ENCODE measurements at places on chromosomes 3 and 15.

GRCh38 chr15:34349769-34350168 lies 6.7 kb downstream of the NUTM1 start:
- no peak for DNase-seq

GRCh38 chr15:86762874-86763273 lies 683.2 kb downstream of the AGBL1 start:
- no peak for DNase-seq

DNA sequence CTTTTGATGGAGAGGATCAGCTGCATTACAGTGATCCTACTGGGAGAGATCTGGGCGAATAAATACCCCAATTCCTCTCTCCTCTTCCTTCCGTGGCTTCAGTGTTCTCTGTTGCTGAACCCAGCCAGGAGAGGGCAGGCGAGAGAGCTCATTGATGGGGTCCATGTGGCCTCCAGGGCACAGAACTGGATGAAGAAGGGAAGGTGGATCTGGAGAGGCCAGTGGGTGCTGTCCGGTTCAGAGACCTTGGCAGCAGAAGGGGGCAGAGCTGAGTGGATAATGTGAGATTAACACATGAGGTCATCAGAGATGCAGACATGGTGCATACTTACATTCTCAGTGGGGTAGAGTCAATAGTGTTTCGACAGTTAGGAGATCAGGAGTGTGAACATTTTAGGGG lies 193.6 kb downstream of the CLSTN2 start:
- no peak for DNase-seq

- no peak for DNase-seq
These were observed 299.6 kb downstream of the ULK4 start for GRCh38 chr3:41662288-41662687.

DNA sequence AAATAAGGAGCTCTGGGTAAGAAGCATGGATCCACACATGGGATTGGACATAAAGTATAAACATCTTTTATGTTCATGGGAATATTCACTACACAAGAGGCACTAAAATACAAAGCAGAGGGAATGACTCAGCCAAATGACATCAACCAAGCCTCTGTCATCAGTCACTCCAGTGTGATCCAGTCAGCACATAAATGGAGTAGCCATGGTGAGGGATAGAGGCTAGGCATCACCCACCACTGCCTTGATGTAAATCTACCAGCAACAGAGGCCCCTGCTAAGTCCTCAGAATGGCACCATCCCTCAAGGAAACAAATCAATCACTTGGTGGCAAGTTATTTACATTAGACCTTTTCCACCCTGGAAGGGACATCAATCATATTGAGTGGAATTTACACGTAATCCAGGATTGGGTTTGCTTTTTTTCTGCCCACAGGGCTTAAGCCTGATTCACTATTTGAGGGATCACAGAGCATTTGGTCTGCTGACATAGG lies 27.2 kb downstream of the VEPH1 start:
- no peak for DNase-seq

GRCh38 chr15:80153900-80154299 lies 1.1 kb downstream of the FAH start:
- no peak for DNase-seq

DNA sequence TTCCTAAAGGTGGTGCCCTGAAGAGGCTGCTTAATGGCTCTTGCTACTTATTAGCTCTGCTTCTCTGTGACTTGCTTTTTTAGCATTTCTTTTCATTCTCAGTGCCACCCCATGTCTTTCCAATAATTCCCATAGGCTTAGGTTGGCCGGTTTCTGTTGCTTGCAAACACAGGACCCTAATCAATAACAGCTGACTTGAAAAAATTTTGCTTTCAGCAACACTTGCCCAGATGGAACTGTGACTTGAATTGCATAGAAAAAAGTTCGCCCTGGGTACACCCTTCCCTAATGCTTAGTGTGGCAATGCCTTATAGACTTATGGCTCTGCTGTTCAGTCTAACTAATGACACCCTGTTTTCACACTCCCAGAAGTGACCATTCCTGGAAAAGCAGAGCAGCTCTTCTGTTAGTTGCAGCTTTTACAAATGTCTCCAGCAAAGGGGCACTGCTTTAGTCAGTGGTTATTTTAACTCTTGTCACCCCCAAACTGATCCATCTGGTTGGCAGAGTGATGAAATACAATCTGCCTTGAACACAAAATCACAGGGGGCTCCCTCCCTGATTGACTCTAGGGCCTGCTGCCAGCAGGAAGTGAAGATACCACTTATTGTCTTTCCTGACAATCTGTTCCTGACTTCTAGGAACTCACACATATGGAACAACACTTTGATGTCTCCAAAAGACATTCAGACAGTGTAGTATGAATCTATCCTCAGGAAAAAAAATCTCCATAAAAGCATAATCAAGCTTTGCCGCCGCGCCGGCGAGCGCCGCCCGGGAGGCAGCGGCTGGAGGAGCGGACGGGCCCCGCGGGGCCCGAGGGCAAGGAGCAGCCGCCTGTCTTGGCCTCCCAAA lies 9.7 kb upstream of the SLMAP start:
- DNase-seq: no peak

DNA sequence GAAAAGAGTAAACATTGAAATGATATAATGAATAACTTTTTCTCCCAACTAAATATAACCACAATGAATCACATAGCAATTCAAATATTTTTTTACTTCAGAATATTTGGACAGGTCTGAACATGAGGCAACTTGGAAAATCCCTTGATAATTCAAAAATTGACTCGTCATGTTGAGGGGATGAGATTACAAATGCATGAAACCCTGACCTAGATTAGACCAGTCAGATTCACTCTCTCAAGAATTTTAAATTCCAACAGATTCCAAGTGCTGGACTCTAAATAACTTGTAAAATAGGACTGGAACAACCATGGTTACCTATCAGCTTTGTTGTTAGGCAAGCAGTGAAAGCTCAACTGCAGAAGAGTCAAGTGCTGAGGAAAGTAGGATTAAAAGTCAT lies 317.5 kb downstream of the GBE1 start:
- no peak for DNase-seq

DNA sequence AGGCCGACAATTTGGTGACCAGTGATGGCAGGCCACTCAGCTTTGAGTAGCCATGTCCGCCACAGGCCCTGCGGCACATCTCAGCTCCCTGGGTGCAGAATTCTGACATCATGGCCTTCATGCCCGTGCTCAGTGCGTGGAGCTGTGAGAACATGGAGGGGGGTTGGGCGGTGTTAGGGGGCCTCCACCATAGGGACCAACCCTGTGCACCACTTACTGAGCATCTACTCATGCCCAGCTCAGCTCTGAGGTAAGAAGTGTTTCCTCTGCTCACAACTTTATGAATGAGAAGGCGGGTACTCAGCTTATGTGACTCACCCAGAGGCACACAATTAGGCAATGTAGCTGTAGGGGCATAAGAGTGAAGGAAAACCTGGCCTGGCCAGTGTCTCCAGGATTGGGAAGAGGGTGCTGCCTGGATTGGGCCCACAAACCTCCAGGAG lies 10.5 kb downstream of the ACOX2 start:
- DNase-seq: no peak

- no peak for DNase-seq
These were observed 54.7 kb downstream of the FAM98B start for GRCh38 chr15:38508647-38509046.

- DNase-seq: no peak
These were observed 28.6 kb downstream of the TFDP2 start for GRCh38 chr3:142120707-142121106.

DNA sequence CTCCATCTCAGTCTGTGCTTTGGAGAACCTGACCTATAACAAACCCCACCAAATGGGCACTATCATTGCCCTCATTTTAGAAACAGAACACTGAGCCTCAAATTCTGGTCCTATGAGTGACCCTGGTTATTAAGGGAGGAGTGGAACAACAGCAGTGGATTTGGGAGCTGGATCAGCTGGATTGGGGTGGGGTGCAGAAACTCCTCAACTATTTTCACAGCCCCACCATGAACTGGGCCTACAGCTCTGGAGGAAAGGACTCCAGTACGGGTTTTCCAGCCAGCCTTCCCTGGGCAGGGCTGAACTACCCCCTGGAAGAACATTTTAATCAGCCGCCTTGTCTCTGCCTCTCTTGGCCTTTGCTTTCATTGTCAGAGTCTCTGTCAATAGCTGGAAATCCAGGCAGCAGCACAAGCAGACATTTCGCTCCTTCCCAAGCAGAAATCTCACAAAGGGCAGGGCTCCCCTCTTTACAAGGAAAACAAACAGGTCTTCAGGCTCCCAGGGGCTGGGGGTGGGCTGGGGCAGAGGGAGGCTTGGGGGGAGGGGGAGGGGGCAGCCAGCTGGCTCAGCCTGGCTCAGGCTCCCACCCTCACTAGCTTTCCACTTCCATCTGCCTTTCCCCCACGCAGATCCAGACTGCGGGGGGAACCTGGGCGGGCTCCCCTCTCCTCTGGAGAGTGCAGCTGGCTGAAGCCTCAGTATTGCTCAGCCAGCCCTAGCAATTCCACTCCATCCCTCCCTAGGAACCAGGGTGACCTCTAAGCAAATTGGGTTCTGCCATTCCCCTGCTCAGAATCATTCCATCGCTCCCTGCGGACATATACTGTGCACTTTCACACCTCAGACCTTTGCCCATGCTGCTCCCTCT lies 13.7 kb upstream of the TLE3 start:
- no peak for DNase-seq

DNA sequence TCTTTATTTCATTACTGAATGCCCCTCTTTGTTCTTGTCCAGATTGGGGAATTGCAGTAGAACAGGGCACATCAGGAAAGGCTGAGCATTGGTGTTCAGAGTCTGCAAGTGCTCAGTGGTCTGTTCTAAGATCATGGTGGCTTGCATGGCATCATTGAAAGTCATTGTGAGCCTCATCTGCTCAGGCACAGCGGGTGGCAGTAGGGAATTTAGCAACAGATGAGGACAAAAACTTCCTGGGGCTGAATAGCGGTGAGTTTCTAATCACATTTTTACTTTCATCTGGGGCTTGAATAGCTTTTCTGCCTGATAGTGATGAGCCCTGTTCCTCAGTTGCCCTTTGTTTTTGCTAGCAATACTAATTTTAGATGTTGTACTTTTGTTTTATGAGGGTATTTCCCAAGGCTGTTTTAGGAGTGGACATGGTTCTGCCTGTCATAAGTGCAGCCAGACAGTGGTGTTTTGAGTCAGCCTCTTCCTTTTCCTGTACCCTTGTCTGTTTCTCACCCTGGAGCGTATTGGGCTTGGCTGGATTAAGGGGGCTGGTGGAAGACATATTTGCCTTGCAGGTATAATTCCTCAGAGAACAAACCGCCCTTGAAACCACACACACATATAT lies 127.2 kb upstream of the IL12A start:
- DNase-seq: no peak

DNA sequence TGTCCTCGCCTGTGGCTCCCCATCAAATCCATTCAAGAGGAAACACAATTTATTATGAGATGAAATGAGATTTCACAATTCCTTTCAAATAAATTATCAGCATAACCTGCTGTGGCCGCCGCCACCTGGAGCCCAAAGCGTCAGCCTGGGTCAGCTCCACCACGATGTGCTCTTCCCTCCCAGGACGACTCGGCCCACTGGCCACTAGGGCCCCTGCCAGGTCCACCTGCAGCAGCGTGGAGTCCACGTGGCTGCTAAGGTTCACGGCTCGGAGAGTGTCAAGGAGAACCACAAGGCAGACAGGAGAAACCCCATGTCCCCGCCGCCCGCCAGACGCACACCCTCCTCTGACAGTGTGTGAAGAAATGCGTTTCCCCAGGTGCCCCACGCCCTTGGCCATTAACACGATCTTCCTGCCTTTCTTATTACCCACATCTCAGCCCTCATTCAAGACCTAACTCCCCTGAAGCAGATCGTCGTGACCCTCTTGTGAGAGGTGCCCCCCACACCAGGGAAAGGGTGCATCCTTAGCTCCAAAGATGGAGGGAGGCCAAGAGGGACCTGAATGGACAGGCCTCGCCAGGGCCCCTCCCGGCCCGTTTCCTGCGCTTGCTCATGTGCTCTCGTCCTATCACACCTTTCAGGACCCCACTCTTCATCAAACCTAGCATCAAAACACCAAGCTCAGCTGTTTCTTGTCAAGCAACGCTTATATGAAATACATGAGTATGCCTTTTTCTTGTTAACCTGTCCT lies 80.6 kb downstream of the OCA2 start:
- no peak for DNase-seq

DNA sequence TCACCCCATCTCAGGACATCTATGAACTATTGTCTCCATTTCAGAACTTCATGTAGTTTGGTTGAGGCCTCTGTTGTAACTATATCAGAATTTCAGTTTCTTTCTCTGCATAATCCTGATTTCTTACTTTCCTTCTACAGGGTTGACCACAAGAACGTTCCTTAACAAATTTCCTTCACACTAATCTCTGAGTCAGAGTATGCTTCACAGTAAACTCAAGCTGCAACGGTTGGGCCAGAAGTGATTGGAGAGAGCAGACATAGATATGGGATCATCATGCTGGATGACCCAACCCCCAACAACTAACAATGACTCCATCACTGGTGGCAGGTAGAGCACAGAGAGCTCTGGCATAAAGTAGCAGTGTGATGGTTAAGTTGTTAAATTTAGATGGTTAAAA lies 128.8 kb upstream of the OSTN start:
- DNase-seq: no peak

DNA sequence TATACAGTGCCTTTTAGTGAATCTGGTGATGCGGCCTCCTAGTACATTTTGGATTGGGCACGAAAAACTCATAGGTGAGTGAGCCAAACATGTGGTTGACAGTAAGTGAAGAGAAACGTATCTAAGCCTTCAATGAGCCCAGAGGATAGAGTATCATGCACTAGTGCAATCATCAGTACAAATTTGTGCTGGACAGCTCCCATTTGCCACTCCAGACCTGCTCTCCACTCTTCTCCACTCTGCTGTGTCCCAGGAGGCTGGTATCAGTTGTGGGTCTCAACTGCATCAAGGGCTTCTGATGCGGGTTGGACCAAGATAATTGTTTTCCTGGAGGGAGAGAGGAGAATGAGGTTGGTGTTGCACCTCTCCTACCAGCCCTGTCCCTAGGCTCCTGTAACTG lies 9.1 kb upstream of the RASGRF1 start:
- DNase-seq: no peak

GRCh38 chr3:187586226-187586625 lies 84.0 kb downstream of the SST start:
- DNase-seq: no peak

DNA sequence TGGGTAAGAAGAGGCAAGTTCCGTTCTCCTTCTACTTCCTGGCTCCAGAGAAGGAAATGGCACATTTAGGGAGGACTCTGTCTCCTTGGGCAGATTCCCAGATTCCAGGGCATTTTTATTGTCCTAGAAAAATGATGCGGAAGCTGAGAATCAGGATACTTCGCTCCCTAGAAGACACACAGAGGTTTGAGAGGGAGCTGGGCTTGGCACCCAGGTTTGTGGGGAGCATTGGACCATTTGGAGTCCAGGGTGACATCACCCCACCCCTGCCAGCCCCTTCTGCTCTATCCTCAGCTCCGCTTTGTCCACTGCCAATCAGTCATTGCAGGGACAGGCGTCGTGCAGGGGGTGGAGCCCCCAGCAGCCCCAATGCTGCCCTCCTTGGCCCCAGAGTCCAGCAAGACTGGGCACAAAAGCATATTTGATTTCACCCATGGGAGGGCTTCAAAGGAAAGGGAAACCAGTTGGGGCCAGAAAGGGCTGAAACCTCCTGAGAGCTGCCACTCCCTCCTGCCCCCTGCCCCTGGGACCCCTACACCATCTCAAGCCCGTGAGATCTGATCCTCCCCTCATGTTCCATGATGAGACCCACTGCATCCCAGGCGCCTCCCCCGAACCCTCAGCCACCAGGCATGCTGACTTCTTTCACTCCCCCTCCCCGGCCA lies 129.8 kb upstream of the MEF2A start:
- no peak for DNase-seq

GRCh38 chr3:133838296-133838789 lies 32.7 kb downstream of the SRPRB start:
- no peak for DNase-seq

- no peak for DNase-seq
These were observed 40.9 kb downstream of the SAMMSON start for GRCh38 chr3:70040386-70040785.
